Mammary epithelial cell (primary cell): ENCODE measurements at places on chromosomes 2 and 18. TPM values are rescaled to one million over a fixed set of nuclear protein-coding genes. Genes with fewer than 3 reads are reported as not detected.

OLA1 gene
- total RNA-seq, result 104 TPM

FOSL2 gene
- 81.3 and 89.9 TPM in 2 replicates for total RNA-seq

VIT gene
- total RNA-seq, result not detected in 2 replicates

RAB6C gene
- total RNA-seq, result not detected

CDKL4 gene
- 1.2 TPM in 1 of 2 replicates, not detected in the other for total RNA-seq

DNA sequence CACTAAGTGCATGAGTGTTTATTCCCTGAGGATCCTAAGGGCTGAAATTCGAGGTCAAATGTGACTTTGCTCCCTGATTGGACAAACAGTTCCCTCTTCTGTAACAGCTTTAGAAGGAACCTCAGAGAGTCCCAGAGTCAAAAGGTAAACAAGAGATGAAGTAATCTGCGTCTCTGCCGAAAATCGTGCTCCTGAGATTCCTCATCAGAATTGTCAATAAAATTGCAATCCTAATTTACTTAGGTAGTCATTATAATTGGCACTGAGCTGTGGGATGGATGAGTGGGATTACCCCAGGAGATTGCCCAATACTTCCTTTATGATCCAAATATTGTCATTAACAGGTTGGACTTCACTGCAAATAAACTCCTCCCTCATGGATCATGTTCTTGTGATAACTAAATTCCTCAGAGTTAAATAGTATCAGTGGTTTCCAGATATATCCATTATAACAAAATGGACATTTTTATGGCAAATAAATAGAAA is 907 bp upstream of the SUCLG1 start:
- no peak for DNase-seq

- no peak for DNase-seq
These were observed 4.4 kb downstream of the NCOA1 start for GRCh38 chr2:24495451-24495850.

DNA sequence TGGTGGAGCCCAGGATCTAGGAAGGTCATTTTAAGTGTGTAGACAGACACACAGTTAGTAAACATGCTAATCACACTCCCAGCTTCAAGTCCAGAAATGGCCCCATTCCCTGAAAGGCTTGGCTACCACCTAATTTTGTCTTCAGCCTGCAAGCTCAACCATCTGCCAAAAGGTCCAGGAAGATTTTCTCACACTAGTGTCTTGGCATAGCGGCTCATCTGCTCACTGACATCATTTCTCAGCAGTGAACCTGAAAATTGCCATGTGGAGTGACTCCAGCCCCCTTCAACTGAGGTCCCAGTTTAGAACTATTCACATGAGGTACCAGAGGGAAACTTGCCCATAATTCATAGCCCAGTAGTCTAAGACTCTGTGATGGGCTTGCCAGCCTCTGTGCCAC is 748.9 kb downstream of the LRP1B start:
- DNase-seq, result no peak

DNA sequence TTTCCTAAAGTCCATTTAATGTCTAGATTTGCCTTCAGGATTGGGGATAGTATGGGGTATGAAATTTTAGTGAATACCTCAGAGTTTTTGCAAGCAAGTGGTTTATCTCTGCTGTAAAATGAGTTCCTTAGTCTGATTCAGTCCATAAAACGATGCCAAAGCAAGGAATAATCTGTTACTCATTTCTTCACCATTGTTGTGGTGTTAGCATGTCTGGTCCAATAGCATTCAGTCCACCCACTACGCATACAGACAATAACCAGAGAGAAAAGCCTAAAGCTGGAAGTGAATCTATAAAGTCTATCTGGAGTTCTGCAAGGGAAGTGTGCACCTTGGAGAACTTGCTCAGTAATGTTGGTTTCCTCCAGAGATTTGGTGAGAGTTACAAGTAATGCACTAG is 12.9 kb upstream of the DPP4 start:
- DNase-seq, result peak; percentile 56

DNA sequence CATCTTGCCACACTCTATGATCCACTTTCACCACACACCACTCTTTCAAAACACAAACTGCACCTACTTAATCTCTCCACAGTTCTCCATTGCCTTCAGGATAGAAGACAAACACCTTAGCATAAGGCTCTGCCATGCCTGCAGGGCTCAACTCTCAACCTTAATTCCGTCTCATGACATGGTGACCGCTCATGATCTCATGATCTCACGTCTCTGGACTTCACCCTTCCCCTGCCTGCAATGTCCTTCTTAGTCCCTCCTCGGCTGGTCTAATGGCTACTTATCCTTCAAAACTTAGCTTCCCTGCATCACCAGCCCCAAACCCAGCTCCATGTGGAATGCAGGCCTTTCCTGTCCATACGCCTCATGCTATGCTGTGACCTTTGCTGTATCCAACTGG is 85.3 kb downstream of the ACVR1 start:
- DNase-seq, result no peak

- no peak for DNase-seq
These were observed 36.5 kb upstream of the SIX2 start for GRCh38 chr2:45045706-45046105.

- no peak for DNase-seq
These were observed 179.4 kb downstream of the INHBB start for GRCh38 chr2:120525056-120526046.

DNA sequence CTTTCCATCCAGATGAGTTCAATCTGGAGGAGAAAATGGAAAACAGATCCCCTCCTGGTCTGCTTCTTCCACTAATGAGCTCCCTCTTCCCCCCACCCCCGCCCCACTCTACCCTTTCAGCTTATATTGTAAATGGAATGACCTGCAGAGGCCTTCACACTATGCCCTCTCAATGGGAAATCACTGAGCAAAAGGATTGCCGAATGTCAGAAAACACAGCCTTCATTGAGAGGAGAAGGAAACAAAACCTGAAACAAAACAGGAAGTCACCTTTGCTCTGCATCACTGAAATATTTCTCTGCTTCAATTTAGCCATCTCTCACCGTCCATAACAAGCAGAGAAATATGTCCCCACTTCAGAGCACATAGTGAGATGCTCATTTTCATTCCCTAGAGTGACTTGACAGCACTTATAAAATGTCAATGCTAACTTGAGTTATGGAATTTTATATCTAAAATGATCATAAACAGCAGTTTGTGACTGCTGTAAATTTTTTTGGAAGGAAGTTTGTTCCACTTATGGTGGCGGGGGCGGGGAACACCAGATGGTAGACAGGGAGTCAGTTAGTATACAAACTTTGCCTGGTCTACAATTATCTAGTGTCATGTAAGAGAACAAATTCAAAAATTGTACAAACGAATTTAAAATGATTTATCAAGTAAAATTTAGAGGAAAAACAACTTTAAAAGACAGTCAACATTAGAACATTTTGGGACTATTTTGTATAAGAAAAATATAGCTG is 1.8 kb upstream of the FRZB start:
- no peak for DNase-seq
